Sigmoid colon (tissue), 7 donors: ENCODE measurements at places on chromosomes 11 and 22. TPM values are rescaled to one million over a fixed set of nuclear protein-coding genes. Genes with fewer than 3 reads are reported as not detected.

The SYT9 gene
- polyA plus RNA-seq: not detected

The MMP8 gene
- polyA plus RNA-seq: 0.06 TPM

The BARX2 gene
- polyA plus RNA-seq: 19.7 TPM

The CAPN5 gene
- 90.8 TPM for polyA plus RNA-seq

The SPDYC gene
- polyA plus RNA-seq: not detected

The APOBEC3A gene
- polyA plus RNA-seq: 67.3 TPM

The MPEG1 gene
- 63.8 TPM for polyA plus RNA-seq

The BIK gene
- 39.1 TPM for polyA plus RNA-seq

The OR51E2 gene
- not detected for polyA plus RNA-seq

The THOC5 gene
- 16.2 TPM for polyA plus RNA-seq

The STK33 gene
- not detected for polyA plus RNA-seq

The QSER1 gene
- polyA plus RNA-seq: 5.2 TPM

The NELL1 gene
- not detected for polyA plus RNA-seq

The CLCF1 gene
- 0.92 TPM for polyA plus RNA-seq

The SLC22A6 gene
- not detected for polyA plus RNA-seq

The SOX6 gene
- polyA plus RNA-seq: 1.2 TPM

The ARHGAP20 gene
- polyA plus RNA-seq: 1.2 TPM

The OR4S2 gene
- polyA plus RNA-seq: not detected

The BSCL2 gene
- 27.0 TPM for polyA plus RNA-seq

The ASCL2 gene
- polyA plus RNA-seq: 4.8 TPM

The CDON gene
- 3.4 TPM for polyA plus RNA-seq

The LRRC56 gene
- polyA plus RNA-seq: 5.8 TPM

The ISX gene
- polyA plus RNA-seq: 46.8 TPM

The SLC25A18 gene
- 0.99 TPM for polyA plus RNA-seq

The ZBED4 gene
- 10.5 TPM for polyA plus RNA-seq

The USP2 gene
- polyA plus RNA-seq: 11.6 TPM

The KDM4F gene
- not detected for polyA plus RNA-seq

The LDHAL6A gene
- polyA plus RNA-seq: not detected

The TMEM121B gene
- not detected for polyA plus RNA-seq

The CARNS1 gene
- polyA plus RNA-seq: 0.83 TPM

The DEPDC7 gene
- 2.0 TPM for polyA plus RNA-seq

The RAG1 gene
- polyA plus RNA-seq: 0.60 TPM

The CBLIF gene
- not detected for polyA plus RNA-seq

The FDXACB1 gene
- 1.2 TPM for polyA plus RNA-seq

The BEST1 gene
- polyA plus RNA-seq: 3.2 TPM

The IGSF9B gene
- polyA plus RNA-seq: 4.4 TPM

The GNG3 gene
- 2.7 TPM for polyA plus RNA-seq

The CELSR1 gene
- polyA plus RNA-seq: 0.60 TPM

The TTC17 gene
- polyA plus RNA-seq: 8.6 TPM
